NCI-H510A treated with DMSO at 0.1 percent for 48 hours (cell line): ENCODE measurements at places on chromosomes 4 and X.

DNA sequence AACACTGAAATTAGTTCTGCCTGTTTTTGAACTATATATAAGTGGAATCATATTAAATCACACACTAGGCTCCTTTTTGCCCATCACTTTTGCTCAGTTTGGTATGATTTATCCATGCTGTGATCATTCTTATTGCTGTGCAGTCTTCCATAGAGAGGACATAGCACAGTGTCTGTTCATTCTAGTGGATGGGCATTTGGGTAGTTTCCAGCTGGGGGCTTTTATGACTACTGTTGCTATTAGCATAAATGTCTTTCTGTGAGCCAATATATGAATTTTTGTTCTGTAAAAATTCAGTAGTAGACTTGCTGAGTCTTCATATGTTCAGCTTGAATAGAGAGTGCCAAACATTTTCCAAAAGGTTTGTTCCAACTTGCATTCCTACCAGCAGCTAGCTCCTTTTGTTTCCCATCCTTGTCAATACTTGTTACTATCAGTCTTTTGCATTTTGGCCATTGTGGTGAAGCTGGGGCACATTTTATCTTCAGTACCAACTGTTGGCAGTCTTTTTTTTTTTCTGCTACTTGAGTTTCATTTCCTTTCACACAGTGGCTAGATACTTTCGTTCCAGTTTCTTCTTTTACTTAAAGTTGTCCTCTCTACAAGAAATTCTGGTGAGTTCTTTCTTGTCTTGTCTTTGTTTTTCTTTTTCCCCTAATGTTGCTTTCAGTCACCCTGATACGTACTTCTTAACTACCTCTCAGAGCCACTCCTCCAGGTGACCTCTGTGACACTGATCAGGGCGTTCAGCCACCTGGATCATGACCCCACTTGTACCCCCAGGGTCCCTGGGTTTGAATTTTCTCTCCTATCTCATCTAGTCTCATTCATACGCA, 87.0 kb downstream of the ANXA3 start:
- DNase-seq = no peak

- no peak for DNase-seq
Measured at GRCh38 chrX:153953892-153954557, 9.6 kb upstream of the RENBP start.

GRCh38 chrX:13966793-13967125, 62.9 kb downstream of the GEMIN8 start:
- no peak for DNase-seq

DNA sequence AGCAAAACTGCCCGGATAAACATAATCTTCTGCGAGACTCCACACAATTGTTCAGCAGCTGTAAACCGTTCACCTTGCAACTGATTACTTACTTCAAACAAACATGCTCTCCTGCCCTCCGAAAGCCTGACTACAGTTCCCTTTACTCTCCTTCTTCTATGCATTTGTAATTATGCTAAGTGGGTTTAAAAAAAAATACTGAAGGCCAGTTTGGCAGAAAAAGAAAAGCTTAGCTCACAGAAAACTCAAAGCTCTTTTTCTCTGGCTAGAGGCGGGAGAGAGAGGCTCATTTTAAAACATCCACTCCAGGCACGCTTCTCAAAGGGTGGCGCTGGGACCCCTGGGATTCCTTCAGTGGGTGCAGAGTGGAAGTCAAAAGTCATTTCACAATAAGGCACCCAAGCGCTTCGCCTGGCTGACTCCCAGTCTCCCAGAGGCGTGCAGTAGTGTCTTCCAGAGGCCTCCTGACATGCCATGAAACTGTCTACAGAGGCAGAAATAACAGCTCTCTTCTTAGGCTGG, 1.9 kb downstream of the DHRSX start:
- DNase-seq = no peak

GRCh38 chr4:2024683-2025082, 15.9 kb upstream of the NELFA start:
- DNase-seq = no peak

- DNase-seq = no peak
Measured at GRCh38 chrX:107477406-107477805, 28.0 kb downstream of the FRMPD3 start.

GRCh38 chr4:145045180-145045579, 52.8 kb downstream of the ANAPC10 start:
- no peak for DNase-seq

DNA sequence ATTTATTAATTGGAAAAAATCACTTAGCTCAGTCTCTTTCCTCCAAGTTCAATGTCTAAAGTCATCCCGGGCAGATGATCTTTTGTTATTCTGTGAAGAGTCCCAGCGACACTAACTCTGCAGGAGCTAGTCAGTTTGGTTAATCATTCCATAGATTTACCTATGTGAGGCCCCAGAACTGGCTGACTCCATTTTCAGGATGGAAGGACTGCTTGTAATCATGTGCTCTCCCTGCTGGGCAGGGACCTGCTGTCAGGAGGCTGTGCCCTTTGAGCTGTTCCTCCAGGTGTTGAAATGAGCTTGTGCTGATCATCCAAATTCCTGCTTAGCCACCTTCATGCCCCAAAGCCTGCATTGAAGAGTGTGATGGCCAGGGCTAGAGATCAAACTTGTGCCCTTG, 169.8 kb downstream of the NHS start:
- no peak for DNase-seq

- DNase-seq = no peak
Measured at GRCh38 chr4:41396869-41397268, 140.1 kb downstream of the UCHL1 start.

DNA sequence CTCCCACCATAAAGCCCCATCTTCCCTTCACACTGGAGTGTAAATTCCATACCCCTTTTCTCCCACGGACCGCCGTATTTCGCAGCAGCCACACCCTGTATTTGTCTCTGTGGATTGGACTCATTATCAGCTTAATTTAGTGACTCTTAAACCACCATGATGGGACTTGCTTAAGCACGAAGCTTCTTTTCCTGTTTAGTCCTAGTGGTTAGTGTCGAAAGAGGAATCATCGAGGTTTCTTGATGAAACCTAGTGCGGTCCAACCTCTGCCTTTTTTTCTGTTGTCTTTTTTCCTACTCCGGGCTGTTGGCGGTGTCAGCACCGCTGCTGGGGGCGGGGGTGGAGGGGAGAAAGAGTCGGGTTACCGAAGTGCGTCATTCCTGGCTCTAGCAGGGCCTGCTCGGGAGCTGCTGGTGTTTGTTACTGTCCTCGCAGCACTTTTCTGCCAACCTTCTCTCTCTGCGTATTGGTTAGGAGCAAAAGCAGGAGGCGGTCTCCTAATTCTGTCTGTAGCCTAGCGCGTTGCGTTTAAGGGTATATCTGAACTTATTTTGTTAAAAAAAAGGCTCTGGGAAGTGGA, 1.4 kb downstream of the STAG2 start:
- peak; percentile 93 for DNase-seq

DNA sequence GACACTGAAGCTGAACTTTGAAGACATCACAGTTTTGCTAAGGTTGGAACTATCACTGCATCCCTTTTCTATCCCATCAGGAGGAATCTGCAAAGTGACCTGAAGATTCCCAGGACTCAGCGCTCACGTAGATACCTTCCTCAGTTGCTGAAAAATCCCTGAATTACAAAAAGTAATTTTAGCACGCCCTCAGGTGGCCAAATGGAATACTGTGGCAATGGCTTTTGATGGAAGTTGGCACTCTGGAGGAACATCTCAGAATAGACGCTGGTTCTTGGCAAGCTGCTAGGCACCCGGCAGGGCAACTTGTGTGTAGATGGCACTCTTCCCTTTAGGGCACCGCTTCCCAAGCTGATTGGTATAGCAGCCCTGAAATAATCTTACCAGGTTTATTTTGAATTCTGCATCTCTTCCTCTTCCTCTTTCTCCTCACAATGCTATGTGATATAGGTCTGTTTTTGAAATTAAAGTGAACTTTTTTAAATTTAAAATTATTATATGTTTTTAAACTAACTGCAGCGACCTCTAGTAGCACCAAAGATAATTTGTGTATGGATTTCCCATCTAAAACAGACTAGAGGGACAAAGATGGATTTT, 16.3 kb upstream of the ESX1 start:
- DNase-seq = peak; percentile 54

- no peak for DNase-seq
Measured at GRCh38 chrX:131588995-131589394, 45.1 kb downstream of the OR13H1 start.

- no peak for DNase-seq
Measured at GRCh38 chrX:22666441-22666840, 333.3 kb upstream of the DDX53 start.

- DNase-seq = no peak
Measured at GRCh38 chr4:23993373-23993772, 103.5 kb upstream of the PPARGC1A start.

DNA sequence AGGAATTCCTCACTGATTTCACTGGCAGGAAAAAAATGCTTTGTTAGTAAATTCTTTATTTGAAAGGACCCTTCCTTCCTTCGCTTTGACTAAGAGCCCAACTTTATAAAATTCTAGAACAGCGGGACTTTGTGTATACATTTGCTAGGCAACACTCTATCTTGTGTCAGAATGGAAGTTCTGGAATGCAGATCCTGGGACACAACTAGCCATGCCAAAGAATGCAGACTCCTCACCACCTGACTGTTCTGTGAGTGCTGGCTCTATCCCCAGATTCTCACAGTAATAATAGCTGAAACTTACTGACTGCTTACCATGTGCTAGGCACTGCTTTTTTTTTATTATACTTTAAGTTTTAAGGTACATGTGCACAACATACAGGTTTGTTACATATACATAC, 73.3 kb upstream of the ZDHHC15 start:
- no peak for DNase-seq

DNA sequence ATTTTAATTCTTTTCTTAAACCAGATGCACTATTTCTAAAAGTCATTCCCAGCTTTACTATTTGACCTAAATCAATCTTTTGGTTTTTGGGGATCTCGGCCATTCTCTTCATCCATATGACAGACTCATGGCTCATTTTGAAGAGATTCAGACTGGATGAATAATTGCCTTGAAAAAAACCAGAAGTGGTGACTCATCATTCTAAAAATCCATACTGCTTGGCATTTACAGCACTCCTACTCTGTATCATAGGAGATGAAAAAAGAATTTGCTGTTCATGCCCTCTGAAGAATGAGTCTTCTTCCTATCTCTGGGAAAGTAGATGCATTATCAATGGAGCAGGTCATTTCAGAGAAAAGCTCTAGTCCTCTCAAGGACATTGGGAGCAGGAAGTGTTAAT, 220.5 kb upstream of the RPS6KA3 start:
- no peak for DNase-seq

- DNase-seq = no peak
Measured at GRCh38 chrX:74931214-74931613, 6.0 kb upstream of the NEXMIF start.

DNA sequence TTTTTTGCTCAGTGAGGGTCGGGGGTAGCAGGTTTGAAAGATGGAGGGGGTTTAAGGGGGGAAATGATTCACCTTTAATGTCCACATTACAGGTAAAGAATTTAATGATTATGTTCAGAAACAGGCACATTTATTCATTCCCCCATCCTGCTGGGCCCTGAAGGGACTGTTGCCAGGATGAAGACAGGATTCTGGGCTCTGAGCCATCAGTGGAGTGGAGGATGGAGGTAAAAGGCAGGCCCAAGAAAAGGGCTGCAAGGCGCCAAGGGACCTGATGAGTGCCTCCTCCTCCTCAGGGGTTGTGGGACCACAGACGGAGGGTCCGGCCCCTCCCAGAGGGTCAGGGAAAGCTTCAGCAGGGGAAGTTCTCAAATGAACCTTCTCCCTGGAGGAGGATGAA, 40.4 kb upstream of the PROM1 start:
- no peak for DNase-seq

DNA sequence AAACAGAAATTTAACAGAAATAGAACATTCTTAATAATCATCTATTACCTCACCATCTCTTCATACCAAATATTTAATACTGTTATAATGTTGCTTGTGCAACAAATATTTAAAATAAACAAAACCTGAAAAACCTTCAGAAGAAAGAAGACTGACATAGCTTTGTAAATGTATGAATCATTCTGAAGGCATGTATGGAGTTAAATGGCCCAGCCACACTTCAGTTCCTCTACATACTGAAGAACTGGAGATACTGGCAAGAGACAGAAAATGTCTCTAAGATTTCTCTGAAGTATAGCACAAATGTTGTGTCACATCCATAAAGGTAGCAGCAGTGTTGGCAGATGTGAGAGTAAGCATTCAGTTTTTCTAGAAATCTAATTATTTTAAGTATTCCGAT, 275.3 kb upstream of the FGF13 start:
- DNase-seq = no peak

GRCh38 chrX:134032441-134032840, 47.0 kb upstream of the GPC3 start:
- no peak for DNase-seq

- no peak for DNase-seq
Measured at GRCh38 chrX:117990438-117990837, 126.2 kb downstream of the KLHL13 start.

DNA sequence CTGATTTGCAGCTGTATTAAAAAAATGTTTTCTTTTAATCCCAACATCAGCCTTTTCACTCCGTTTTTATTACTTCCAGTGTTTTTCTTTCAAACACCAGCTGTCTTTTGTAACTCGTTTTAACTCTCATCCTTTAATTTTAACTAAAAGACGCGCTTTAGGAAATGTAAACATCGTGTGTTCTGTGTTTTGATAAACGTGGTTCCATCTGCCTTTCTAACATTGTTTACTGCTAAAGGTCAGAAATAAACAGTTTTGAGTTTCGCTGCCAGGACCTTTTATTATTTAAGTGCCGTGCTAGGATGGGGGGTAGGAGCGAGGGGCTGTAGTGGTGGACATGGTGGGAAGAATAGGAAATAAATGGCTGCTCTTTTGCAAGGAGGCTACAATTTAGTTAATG, 1.5 kb downstream of the N4BP2 start:
- DNase-seq = no peak

DNA sequence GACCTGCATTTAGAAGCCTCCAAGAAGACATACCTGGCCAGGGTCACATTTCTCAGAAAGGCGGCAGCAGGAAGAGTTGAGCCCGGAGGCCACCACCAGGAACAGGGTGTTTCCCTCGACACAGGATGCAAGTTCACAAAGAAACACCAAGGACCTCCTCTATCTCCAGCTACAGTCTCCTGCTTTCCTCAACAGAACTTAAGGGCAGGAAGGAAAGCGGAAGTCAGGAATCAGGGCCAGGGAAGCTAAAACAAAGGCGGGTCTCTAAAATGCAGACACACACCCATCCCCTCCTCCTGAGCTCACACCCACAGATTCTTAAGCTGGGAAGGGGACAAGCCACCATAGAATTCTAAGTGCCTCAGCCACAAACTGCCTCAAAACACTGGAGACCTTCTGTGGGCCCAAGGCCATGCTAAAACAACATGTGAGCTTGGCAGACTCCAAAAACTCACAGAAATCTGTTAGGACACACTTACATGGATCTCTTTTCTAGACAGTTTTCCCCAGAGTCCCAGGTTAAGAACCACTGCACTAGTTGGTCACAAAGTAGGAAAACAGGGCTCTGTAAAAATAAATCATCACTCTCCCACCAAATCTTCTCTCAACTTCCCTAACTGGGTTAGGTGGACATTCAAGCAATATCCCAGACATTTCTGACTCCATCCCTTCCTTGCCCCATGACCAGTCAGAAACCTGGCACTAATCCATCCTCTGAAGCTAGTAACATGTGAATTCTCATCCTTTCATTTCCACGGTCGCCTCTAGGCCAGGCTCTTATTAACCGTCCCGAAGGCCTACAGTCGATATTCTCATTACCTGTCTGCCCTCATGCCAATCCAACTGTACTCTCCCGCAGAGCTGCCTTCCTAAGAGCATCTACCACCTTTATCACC, 163.2 kb downstream of the APBB2 start:
- DNase-seq = no peak

GRCh38 chrX:23066588-23067281, 67.0 kb downstream of the DDX53 start:
- DNase-seq = no peak
